ENCODE measurements at places on chromosomes 1 and 21.

- no peak for DNase-seq
Observed at GRCh38 chr1:167373986-167374385, 144.3 kb downstream of the CD247 start.

DNA sequence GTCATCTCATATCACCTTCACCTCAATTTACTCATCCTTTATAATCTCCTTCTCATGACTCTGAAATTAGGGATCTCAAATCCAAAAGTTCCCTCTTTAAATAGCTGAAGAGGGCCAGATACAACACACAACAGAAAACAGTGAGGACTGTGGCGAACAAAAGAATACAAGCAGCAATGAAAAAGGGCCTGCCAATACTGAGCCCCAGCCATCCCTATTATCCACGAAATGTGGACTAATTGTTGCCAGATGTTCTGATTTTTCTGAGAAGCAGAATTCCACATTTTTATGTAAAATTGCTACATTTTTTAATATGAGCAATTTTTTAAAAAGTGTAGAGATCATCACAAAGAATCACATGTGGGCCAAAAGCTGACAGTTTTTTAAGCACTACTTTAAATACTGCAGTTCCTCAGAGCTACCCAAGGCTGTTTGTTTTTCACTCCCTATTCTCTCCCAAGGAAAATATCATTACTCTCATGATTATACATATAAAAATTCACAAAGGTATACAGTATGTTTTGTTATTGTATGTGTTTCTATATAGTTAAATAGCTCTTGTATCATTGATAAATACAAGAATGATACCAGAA is 90.0 kb downstream of the ASH1L start:
- DNase-seq = no peak

DNA sequence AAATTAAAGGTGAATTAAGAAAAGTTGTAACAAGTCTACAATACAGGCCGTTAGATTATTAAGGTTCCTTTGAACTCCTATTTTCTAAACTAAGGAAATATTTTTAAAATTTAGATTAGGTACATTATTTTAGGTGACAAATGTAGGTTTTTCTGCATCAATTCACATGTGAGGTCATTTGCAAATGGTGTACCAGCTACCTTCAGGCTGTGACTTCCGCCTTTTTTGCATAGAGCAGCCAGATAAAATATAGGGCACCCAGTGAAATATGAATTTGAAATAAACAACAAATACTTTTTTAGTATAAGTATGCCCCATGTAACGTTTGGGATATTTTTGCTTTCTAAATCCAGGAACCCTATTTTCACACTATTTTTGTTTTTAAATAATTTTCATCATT is 544.0 kb downstream of the LMO4 start:
- no peak for DNase-seq

DNA sequence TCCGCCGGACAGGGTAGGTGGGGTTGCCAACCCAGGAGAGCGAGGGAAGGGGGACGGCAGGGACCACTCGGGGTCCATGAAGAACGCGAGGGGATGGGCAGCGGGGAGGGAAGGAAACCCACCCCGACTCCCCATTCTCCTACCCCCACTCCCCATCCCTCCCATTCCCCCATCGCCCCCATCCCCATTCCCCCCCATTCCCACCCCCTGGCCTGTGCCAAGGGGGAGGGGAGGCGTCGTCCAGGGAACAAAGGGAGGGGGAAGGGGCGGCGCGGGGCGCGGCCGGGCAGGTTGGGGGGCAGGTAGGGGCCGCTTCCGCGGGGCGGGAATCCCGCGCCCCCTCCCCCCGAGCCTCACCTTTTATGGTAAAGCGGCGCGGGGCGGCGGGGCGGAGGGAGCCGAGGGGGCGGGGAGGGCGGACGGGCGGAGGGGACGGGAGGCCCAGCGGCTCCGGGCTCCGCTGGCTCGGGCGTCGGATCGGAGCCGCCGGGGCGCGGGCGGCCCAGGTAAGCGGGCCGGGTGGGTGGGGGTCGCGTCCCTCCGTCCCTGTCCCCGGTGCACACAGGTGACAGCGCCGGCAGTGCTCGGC is at the start of gene FBLIM1:
FBLIM1 (plus strand) TSS at position 453 of the 589 bp plus-strand sequence. CDS start 6,189 bp downstream, outside the sequence.
- DNase-seq = no peak

- no peak for DNase-seq
Observed at GRCh38 chr1:94622757-94623156, 81.2 kb upstream of the F3 start.

Data from activated T-cell treated with anti-CD3 and anti-CD28 coated beads for 1 hour (primary cell).